NCI-H2171 treated with DMSO at 0.1 percent for 48 hours (cell line): ENCODE measurements at places on chromosomes 1 and 21.

- DNase-seq = no peak
These were observed 10.9 kb downstream of the KCNAB2 start for GRCh38 chr1:6056572-6056948.

GRCh38 chr1:45430490-45430889, 60.5 kb downstream of the TESK2 start:
- DNase-seq = no peak

DNA sequence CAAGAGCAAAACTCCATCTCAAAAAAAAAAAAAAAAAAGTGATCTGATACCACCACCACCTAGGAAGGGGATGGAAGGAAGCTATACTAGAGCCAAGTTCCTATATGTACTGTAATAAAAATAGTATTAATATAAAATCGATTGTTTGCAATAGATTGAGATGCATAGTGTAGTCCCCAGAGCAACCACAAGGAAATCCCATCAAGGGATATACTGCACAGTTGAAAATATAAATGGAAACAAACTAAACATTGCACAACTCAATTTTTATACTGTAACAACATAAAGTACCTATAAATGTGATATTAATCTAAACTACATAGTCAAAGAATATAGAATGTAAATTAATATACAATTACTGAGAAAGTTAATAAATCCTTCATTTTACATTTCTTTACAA, 20.9 kb upstream of the PSMG1 start:
- no peak for DNase-seq

GRCh38 chr1:77672374-77672773, 10.1 kb downstream of the ZZZ3 start:
- DNase-seq = no peak

DNA sequence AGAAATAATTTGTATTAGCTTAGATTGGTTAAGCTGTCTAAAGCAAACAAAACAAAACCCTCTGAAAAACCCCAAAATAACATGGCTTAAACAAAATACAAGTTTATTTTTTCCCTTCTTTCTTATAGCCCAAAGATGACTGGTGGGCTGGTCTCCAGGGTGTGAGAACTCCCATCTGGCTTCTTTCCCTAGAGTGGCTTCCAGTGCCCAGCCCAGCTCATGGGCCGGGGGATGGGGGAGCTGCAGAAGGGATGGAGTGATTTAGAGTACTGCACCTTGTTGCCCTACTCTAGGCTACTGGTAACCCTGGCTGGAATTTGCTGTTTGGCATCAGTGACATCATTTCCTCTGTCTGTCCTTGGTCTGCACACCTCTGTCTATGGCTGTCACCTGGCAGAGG, 223.0 kb downstream of the PBX1 start:
- DNase-seq = no peak

DNA sequence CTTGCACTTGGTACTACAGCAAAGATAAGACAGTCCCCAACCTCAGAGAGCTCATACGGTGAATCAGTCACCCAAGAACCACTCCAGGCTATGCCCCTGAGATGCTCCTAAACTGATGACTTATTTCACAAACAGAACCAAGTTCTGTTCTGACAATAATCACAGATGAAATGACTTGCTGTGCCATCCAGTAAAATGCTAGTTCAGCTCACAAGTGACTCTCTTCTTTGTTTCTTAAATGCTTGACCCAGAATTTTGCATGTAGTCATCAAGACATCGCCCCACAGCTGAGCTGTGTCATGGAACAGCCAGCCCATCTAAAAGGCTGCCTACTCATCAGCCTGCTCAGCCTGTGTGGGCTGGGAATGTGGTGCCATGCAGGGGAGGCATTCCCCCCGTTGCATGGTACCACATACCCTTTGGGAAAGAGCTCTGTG, 6.1 kb upstream of the SLC19A2 start:
- no peak for DNase-seq

DNA sequence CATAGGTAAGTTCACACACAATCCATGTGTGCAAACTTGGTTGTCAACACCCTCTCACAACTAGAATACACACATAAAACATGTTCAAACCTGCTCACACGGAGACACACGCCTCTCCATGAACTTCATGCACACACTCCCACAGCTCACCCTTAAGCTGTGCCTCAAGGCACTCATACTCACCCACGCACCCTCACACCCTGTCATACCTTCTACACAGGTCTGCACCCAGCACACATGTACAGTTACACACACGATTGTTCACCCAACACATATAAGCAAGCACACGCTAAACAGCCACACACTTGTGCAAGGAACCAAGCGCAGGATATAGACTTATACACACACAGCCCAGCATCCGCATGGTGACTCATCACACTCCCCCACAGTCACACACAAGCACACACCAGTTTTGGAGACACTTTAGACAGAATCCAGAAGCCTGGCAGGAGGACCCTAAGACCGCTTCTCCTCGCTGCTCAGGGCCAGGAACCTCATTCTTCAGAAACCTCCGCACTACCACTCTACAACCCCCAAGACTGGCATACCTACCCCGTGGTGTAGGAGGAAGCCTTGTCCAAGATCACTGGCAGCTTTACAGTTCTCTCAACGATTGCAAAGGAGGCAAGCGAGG, 58.7 kb upstream of the ZC3H12A start:
- no peak for DNase-seq

DNA sequence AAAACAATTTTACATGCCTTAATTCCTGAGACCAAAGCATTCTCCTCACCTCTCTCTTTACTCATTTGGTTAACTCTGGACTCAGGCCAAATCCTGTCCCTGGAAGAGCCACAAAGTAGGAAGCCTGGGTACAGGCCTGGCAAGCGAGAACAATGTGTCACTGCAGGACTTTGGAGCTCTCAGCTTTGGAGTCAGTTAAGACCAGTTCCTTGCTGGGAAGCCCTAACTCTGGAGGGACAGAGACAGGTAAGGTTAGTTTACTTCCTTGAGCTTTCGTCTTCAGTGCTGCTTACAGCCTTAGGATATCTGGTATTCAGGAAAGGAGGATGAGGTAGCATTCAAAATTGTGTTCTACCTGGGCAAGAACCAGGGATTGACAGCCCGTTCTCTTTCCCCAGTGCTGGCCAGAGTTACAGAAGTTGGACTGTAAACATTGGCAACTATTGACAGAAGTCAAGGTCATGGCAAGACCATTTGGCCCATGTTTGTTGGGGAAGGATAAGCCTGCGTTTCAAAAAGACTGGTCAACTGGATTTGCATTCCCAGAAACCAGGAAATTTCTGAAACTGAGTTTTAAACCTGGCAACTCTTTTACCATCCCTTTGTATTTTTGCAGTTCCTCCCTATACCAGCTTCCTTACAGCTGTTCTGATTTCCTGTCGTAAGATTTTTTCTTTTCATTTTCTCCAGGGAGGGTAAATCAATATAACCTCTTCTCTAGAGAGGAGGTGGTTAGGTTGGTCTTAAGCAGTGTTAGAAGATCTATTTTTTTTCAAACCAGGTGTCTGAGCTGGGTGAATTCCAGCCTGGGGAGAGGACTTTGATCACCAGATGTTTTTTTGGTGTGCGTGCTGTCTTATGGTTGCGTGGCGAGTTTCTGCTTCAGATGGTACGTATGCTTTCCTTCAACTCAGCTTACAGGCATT, at the start of gene C4BPB:
TSS of gene C4BPB (plus strand) at position 160 of the 926 bp plus-strand sequence. CDS start at position 832, 672 bp downstream.
- DNase-seq = no peak
